ENCODE measurements at places on chromosomes 6 and 20.
A peak's percentile ranks its signal among the peaks of the same experiment; 100 is the strongest.

GRCh38 chr6:132207991-132208390 lies 193.3 kb downstream of the MOXD1 start:
- no peak for DNase-seq

DNA sequence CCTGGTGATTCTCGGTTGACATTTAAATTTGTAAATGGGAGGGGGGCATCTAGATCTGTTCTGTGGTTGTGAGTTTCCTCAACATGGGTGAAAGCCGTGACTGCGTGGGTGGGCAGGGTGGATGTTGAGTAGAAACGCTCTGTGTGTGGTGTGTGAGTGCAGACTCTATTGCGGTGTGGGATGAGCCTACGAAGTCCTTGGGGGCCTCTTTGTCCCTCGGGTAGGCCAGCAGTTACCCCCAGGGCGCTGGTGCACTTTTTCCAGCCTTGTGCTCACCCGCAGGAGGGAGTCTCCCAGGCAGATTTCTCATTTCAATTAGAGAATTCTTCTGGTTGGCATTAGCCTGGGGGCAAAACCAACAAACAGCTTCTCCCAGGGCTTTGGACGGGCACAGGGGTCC lies 10.6 kb downstream of the TOX2 start:
- DNase-seq: no peak

- no peak for DNase-seq
Measured at GRCh38 chr6:16450821-16451220, 212.4 kb downstream of the GMPR start.

GRCh38 chr20:20455926-20456325 lies 88.0 kb downstream of the INSM1 start:
- no peak for DNase-seq

- no peak for DNase-seq
Measured at GRCh38 chr6:116827561-116828240, 1.2 kb downstream of the GPRC6A start.

GRCh38 chr6:45021676-45022075 lies 306.5 kb upstream of the RUNX2 start:
- DNase-seq: no peak

- DNase-seq: no peak
Measured at GRCh38 chr20:61045876-61046585, 206.0 kb upstream of the CDH4 start.

GRCh38 chr6:150949526-150949925 lies 84.0 kb downstream of the MTHFD1L start:
- no peak for DNase-seq

DNA sequence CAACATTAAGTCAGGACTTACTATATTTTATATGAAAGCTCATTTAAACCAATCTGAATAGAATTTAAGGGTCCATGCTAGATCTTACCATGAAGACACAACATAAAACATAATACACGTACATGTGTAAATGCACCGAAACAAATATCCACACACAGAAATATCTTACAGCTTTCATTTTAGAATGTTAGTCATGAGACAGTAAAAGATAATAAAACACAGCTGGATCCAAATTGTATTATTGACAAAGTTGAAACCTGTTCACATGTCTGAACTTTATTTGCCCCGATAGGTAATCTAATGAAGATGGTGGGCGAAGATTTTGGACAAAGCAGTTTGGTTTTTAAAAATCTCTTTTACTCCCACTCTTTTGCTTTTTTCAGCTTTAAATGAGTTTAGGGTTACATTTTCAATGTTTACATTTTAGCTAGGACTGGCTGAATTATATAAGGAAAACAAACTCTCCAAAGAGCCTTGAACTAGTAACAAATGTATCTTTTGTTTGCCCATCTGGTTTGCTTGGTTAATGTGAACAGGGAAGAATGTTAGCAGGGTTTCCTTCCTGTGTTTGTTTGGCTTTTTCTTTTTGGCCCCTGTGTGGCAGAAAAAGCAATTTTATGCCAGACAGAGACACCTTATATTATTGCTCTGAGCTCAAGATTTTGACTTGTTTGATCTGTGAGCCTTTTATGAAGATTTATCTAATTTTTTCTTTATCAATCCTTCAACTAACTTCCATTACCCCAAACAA lies 5.1 kb upstream of the TMEM181 start:
- no peak for DNase-seq

GRCh38 chr6:116271149-116271708 lies 8.5 kb downstream of the TSPYL1 start:
- DNase-seq: no peak

- DNase-seq: no peak
Measured at GRCh38 chr6:72969666-72970065, 255.6 kb downstream of the KHDC1L start.

GRCh38 chr6:1972962-1973361 lies 272.4 kb downstream of the GMDS start:
- no peak for DNase-seq

DNA sequence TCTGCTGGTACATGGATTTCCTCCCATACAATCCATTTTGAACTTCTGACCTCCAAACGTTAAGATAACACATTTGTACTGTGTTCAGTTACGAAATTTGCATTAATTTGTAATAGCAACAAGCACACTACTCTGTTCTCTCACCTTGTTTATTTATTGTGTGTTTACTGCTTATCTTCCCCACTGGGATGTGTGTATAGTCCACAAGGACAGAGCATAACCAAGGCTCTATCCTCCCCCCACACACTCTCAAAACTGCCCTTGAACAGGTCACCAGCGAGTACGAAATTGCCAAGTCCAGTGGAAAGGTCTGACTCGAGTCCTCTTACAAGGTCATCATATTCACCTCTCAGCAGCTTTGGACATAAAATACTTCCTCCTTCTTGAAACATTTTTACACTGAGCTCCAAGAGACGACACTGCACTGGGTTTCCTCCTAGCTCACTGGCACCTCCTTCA lies 18.6 kb downstream of the ADTRP start:
- no peak for DNase-seq

- DNase-seq: no peak
Measured at GRCh38 chr6:139713900-139714506, 339.6 kb upstream of the CITED2 start.

DNA sequence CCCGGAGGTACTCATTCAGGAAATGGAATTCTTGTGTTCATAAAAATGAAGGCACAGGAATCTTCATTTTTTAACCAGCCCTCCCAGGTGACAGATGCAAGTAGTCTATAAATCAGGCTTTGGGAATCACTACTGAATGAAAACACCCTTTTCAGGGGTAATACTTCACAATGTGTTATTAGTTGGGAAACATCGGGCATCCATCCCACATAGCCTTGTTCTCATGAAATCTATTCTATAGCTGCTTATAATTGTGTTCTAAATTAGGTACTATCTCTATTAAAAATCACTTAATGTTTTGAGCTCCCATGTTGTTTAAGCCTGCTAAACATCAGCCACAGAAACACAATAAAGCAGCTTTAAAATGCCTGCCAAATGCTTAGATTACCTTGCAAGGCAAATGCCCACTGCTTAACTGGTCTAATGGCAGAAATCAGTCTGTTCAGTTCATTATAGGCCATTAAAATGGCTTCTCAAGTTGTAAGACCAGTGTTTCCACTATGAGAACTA lies 94.9 kb downstream of the L3MBTL3 start:
- DNase-seq: no peak

DNA sequence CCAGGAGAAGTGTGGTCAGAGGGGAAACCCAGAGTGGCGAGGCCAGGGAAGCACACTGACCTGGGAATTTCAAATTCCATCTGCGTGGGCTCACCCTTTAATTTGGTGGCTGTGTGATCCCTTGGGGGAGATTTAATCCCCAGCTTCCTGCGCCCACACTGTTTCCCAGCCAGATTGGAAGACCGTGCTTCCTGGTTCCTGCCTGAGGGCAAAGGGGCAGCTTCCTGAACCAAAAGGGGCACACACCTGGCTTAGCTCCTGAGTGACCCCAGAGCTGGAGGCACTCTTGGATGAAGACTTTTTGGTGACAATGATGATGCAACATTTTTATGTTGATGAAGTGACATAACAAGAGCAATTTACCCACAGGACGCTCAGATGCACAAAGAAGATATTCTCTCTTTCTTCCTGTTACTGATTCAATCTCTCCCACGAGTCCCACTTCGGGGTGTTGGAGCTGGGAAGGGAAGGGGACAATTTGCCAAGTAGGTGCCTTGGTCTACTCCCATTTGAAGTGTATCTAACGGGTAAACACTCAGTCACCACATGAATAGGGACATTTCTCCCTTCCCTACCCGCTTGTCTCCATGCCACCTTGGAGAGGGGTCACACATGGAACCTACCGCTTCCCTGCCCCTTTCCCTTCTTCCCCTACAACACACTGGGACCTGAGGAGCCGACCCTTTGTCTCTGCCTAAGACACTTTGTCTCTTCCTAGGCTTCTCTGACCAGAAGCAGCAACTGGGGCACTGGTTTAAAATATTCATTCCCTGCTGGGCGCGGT lies 28.6 kb upstream of the CDKN1A start:
- DNase-seq: no peak

GRCh38 chr20:59334651-59335300 lies 34.4 kb downstream of the EDN3 start:
- no peak for DNase-seq

DNA sequence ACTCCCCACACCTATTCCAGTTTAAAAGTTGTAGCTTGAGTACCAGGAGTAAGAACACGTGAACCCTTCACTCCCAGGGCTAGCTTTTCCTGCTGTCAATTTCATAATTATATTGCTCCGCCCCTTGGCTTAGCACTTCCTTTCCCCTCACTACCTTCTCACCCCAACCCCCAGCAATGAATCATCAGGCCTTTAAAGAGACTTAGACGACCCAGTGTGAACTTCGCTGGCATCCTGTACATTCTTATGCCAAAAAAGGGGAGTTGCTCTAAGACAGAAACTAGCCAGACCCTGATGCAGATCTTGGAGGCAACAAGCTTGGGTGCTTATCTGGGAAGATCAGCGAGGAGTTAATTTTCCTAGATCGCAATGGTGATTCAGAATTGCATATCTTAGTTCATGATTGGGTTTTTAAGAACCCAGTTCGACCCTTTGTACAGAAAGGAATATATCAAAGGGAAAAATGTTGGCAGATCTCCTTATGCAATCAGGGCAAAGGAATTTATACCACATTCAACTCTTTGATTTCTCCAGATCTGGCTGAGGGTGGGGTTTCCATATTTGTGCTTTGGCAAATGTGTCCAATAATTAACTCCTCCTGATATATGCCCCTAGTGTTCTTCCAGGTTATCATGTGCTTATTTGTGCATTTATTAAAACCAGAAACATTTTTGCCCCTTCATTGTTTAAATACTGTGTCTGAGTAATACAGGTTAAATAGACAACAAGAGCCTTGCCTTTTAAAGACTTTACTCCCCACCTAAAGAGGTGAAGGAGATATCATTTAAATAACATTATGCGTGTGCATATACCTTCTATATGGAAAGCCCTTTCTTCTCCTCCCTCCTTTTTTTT lies 8.1 kb upstream of the ATXN1 start:
- DNase-seq: no peak

DNA sequence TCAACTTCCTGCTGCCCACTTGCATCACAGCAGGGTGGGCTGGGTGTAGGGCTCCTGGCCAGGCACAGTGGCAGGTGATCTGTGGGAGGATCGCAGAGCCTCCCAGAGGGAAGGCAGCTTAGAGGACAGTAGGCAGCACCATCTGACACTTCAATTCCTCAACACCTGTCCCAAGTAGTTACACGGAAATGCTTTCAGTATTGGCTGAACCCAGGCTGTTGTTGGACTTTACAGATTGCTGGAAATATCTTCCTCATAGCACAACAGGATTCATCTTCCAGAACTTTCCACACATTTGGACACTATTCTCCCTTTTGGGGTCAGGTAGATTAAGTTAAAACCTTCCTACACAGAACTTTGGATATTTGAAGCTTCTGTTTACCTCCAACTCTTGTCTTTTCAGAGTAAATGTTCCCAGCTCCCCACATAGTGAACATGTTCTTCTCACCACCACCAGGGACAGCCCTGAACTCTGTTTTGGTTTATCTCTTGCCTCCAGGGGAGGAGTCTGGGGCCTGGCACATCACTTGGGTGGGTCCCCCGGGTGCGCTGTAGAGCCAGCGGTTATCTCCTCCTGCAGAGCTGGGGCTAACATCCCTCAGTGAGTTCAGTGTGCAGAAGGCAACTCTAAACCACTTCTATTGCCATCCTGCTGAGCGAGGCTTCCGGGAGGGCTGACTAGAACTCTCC lies 3.5 kb upstream of the SLC22A2 start:
- no peak for DNase-seq

DNA sequence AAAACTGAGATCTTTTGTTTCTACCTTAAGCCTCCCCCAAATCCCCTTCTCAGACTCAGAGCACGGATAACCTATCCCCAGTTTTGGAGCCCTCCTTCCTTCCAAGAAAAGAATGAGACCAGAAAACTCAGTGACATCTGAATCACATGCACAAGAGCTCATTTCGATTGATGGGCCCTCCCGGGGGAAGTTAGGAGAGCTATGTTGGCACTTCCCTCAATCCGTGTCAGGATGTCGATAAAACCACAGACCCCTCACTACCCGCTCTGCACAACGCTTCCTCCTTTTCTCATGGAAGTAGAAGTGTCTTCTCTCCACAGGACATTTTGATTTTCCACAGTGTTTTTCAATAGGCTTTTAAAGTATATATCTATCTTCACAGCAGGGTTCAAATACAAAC lies 332.4 kb downstream of the HACE1 start:
- DNase-seq: no peak

DNA sequence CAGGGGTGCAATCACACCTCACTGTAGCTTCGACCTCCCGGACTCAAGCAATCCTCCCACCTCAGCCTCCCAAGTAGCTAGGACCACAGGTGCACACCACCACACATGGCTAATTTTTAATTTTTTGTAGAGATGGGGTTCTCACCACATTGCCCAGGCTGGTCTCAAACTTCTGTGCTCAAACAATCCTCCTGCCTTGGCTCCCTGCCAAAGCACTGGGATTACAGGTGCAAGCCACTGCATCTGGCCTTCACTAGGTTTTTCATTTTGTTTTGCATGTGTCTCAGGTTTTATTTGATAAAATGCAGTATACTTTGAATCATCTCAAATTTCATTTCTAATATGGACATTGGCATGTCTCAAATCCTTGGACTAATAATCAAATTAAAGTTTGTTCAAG lies 98.7 kb downstream of the SLC16A10 start:
- DNase-seq: no peak

DNA sequence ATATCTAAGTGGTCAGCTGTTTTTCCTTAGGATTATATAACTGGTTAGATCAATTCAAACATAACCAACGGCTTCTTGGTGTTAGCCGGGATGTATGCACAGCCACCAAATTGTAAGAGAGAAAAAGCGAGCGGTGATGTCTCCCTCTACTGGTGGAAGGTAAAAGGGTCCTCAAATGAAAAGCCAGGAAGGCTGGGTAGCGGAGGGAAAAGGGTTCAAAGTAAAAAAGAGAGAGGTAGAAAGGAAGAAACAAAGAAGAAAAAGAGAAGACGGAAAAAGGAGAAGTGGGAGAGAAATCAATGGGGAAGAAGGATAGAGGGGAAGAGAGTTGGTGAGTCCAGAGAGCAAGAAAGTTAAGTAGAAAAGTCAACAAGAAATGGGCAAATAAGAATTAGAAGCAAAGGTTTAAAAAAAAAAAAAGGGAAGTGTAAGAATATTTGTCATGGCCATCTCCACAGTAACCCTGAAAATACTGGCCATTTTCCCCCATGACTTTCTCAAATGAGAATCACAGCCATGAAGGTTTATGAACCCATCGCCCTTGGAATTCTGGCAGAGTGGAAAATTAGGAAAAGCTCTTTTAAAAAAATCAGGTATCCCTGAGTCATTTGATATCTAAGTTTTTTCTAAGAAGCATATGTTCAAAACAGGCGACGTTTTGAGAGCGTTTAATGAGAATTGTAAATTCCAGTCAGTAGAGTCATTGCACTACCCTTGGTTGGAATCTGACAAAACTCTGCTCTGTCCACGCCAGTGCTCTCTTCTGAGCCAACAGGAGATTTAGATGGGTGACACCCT lies 155.6 kb upstream of the SNX9 start:
- DNase-seq: peak; percentile 36

Measured in NCI-H1694 treated with DMSO at 0.1 percent for 48 hours (cell line).